ENCODE measurements at places on chromosomes 3 and 15.

DNA sequence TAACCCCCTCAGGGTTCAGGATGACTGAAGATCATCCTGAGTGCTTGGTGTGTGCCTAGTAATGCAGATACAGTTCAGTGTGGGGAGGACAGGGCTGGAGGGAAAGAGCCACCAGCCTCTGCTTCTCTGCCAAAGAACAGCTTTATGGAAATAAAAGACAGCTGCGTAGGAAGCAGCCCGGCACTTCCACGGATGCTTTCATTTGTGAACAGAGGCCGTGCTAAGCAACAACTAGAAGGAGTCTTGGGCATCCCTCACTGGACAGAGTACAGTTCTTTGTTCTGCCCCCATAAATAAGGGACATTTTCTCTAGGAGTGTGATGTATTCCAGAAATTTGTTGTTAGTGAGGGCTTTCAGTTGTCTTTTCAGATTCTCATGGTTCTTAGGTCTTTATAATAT lies 194.8 kb upstream of the RGMA start:
- DNase-seq, result no peak

GRCh38 chr3:64382153-64382552 lies 156.9 kb upstream of the PRICKLE2 start:
- DNase-seq, result no peak

DNA sequence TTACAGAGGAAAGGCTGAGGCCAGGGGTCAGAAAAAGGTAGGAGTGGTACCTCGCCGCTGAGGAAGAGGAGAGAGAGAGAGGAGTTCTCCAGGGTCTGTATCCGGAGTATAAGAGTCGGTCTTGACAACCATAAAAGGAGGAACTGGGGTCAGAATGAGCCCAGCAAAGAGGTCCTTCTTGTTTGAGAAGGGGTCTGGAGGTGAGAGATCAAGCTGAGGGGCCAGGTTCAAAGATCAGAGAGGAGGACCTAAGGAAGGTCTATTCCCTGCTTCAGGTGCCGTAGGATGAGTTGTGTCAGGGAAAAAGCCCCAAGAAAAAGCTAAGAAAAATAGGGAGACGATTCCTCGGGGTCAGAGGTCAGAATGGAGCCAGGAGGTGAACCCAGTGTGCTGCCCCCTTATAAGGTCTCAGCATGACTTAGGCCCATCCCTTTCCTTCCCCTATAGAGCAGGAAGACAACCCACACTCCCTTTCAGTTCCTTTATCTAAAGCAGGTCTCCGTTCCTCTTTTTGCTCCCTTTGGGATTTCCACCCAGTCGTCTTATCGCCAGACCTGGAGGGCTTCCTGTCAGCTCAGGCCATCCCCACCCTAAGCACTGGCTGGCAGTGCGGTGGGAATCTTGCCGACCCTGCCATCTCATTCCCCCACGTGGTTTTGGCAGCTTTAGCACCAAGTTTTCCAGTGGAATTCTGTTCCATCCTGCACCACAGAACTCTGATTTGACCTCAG lies 651 bp downstream of the MTMR14 start:
- no peak for DNase-seq

DNA sequence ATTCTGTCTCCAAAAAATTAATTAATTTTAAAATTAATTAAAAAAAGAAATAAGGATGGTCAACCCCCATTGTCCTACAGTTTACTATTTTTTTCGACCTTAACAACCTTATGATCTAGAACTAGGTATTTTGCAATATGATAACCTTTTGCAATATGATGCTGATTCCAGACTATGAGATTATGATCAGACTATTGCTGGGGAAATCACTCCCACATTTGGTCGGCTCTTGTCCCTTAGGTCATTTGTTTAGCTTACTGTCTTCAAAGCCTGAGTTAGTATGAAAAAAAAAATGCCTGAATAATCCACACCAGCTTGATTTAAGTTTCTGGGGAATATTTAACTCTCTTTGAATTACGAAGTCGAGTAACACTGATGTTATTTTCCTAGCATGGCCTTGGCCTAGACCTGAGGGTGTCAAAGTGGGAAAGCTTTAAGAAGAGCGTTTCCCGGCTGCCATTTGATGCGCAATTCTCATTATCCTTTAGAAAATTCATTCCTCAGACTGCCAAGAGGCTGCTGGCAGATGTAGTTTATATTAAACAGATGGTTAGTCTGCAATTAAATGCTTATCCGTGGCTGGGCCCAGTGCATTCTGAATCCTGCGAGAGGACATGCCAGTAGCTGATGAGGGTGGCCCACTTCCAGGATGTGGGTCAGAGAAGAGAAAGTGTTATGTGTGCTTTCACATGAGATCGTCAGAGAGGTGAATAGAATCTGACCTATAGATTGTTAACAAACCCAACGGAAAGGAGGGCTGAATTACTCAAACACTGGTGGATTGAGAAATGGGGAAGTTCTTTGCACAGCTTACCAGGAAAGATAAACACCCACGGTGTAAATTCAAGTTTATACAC lies 496.0 kb upstream of the THBS1 start:
- DNase-seq, result no peak

- no peak for DNase-seq
Observed at GRCh38 chr3:181915551-181915950, 203.8 kb downstream of the SOX2 start.

GRCh38 chr3:59699648-59700320 lies 650.0 kb upstream of the CFAP20DC start:
- DNase-seq, result no peak

GRCh38 chr3:132587401-132587800 lies 9.7 kb upstream of the ACKR4 start:
- DNase-seq, result no peak

- no peak for DNase-seq
Observed at GRCh38 chr3:76132154-76132470, 346.8 kb upstream of the ZNF717 start.

- no peak for DNase-seq
Observed at GRCh38 chr3:72633121-72633520, 215.1 kb downstream of the SHQ1 start.

GRCh38 chr3:134477938-134478337 lies 7.8 kb downstream of the ANAPC13 start:
- DNase-seq, result no peak

DNA sequence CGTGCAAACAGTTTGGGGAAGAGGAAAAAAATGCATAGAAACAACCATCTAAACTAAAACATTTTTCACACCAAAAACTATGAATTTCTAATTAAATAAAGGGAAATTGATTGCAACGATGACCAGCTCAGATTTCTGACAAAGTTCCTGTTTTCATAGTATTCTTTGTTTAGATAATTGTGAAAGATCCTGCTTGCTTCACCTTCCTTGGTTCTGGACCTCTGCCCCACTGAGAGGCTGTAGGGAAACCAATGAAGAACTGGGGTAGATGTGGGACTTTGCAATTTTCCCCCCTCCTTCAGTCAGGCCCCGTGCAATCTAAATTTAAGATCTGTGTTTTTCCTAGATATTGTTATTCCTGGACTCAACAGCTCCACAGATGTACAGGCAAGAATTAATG lies 13.8 kb upstream of the TEX264 start:
- no peak for DNase-seq

- DNase-seq, result no peak
Observed at GRCh38 chr3:196323016-196323415, 5.0 kb upstream of the DYNLT2B start.

DNA sequence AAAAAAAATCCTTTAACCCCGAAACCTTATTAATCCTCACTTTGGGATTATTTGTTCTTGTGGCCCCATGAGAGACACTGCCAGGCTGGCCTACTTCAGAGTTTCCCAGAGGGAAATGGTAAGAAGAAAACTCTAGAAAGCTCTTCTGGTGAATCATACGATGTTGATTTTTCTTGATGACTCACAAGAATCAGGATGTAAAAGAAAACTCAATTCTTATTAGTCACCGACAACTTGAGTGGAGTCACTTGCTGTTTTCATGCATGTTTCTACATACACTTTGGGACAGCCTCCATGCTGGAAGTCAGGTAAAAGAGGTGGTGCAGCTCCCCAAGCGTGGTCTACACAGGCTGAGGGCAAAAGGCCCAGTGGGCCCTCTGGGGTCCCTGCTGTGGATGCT lies 42.8 kb downstream of the MYO5C start:
- no peak for DNase-seq

DNA sequence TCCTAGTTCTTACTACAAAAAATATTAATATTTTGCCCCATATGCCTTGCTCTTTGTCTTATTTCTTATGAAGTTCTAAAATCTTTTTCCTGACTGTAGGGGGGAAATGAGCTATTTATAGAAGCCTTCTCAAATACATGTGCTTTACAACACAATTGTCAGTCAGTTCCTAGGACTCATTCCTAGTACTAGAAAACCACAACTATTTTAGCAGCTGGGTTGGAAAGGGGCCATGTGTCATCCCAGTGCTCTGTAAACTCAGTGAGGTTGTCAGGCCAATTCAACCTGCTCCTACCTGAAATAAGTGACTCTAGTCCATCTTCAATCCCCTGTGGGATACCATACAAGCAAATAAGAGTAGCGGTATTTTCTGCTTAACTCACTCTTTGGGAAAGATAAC lies 153.8 kb downstream of the ULK4 start:
- DNase-seq, result no peak

DNA sequence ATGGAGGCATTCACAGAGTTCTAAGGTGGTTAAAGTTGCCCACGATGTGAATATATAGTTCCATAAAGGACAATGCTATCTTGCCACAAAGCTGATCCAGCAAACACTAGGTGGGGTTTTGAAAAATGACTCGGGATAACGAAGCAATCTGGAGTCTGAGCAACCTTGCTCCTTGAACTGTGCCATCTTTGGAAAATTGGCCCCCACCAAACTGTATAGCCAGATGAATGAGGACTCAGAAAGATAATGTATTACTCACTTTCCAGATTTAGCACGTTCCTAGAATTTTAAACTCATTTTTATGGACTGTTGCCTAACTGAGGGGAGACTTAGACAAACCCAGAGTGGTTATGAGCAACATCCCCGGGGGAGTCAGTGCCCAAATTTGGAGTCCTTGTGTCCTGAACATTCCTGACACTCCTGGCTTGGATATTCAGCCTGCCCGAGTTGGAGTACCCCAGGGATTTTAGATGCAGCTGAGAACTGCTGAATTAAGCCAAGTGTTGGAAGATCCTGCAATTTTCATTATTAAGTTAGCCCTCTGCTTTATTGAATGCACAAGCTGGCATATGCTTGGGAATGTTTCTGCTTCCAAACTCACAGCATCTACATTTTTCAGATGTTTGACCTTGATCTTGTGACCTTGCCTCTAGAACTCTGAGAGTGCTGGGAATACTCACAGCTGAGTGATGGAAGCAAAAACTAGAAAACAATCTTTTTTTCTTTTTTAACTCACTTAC lies 8.8 kb upstream of the MAGI1 start:
- no peak for DNase-seq

- no peak for DNase-seq
Observed at GRCh38 chr3:22236490-22237270, 485.7 kb upstream of the ZNF385D start.

DNA sequence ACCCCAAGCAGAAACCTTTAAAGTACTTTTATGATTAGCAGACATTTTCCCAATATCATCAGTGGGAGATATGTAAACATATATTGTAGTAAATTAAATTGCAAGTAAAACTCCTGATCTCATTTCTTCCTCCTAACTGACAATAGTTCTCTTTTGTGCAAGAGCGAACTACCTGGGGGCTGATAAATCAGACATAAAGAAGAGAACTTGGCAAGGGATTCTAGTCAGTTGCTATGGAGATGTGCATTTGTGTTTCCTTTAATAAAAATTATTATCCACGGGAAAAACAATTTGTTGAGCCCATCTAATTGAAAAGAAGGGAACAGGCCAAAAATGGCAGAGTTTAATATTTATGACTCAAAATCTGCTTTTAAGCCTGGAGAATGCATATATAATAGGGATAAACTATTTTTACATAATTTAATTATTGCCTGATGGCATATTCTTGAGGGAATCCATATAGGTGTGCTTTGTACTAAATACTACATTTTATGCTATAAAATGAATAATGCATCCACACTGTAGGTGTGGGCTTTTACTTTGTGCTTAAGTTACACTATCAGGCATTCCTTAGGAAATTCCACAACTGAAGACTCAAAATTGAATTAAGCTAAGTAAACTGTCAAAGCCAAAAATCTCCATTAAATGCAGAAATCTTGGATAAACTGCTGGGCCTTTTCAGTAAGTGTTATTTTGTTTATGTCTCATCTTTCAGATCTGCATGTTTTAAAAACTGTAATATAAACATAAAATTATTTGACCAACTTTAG lies 258.1 kb downstream of the ERC2 start:
- no peak for DNase-seq

GRCh38 chr3:101850246-101851051 lies 1.1 kb downstream of the NFKBIZ start:
- DNase-seq, result no peak

DNA sequence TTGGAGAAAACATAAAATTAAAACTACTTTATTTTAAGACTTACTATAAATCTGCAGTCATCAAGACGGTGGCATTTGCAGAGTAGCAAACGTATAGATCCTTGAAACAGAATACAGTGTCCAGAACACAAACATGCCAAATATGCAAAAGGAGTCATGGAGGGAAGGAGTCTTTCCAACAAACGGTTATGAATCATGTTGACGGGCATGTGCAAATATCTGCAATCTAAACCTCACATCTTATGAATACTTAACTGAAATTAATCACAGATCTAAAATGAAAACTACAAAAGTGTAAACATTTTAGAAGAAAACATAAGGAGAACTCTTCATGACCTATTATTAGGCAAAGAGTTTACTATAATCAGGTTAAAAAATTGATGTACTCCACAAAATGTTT lies 69.4 kb downstream of the TFRC start:
- DNase-seq, result no peak

- peak; percentile 33 for DNase-seq
Observed at GRCh38 chr15:41585127-41586047, 26.4 kb downstream of the TYRO3 start.

- DNase-seq, result no peak
Observed at GRCh38 chr15:48636511-48636910, 9.0 kb downstream of the FBN1 start.

- DNase-seq, result no peak
Observed at GRCh38 chr15:94858449-94858848, 627.1 kb downstream of the MCTP2 start.

DNA sequence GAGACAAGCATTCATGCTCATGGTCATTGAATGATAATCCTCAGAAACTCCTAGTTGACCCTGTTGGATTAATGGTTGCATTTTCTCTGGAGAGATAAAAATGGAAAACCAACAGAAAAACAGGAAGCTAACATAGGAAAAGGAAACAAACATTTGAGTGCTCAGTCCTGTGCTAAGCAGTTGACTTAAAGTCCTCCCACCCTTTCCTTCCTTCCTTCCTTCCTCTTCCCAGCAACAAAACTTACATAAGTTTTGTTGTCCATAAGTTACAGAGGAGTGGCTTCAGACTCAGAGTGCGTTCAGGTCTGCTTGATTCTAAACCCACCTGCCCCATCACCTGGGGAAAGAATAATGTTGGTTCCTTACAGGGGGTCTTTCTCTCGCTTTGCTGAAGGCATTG lies 163.8 kb upstream of the RGMA start:
- no peak for DNase-seq
